Epithelial cell of proximal tubule (primary cell): ENCODE measurements at places on chromosomes 12 and 14.

GRCh38 chr12:116196226-116196625, 81.3 kb downstream of the MED13L start:
- no peak for DNase-seq

- DNase-seq = no peak
These were observed 180.6 kb downstream of the AACS start for GRCh38 chr12:125245581-125246557.

GRCh38 chr14:76498463-76498935, 122.6 kb downstream of the ESRRB start:
- no peak for DNase-seq

DNA sequence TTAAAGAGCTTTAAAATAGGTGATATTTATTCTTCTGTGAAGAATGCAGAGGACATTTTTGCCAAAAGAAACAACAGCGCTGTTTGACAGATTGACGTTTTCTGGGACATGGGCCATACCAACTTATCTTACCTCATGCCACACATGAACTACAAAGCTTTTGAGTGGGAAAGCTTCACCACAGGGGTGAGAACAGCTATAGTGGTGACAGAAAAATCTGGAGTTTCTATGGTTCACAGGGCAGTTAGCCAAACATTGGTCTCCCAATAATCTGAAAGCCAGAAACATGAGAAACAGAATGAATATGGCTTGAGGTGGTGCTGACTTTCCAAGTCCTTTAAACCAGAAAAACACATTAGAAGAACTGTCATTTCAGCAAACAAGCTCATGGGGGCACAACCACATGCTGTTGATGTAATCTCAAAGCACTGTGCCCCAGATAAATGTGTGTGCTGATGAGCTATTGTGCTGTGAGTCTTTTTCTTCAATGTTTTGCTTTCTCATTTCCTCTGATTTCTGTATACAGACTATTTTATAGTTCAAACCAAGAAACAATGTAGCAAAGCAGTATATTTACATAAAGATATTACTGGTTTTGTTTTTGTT, 905.4 kb downstream of the SLC16A7 start:
- DNase-seq = no peak

DNA sequence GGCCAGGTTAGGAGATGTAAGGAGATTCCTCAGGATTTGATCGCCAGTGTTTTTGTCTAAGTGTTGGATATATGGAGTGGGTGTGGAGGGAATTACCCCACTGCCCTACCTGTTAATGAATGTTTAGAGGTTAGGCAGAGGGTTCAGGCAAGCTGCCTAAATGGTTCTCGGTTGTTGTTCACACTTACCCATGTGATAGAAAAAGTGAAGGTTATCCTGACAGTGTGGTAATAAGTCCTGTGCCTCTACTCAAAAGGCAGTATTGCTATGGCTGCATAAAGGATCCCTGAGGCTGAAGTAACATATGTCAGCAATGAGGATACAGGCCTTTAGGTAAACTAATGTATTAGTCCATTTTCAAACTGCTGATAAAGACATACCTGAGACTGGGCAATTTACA, 112.0 kb downstream of the GPHN start:
- DNase-seq = no peak

DNA sequence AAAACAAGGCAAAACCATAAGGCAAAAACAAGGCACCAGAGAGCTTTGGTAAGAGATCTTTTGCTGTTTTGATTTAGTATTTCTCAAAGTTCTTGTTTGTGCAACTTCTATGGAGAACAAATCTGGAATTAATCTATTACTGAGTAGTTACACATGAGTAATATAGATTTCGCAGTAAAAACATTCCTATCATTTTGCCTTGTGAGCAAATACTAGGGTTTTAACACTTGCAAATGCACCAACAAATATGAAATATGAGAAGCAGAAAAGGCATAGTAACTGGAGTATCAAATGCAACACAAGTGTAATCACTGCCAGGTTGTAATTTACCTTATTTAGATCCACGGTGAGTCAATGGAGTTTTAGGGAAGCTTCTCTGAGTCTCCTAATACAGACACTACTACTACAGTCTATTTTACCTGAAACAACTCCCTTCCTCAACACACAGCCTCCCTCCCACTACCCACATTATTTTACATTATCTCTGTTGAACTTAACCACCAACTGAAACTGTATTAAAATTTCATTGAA, 324.1 kb downstream of the FLRT2 start:
- DNase-seq = no peak

- DNase-seq = no peak
These were observed 266.4 kb downstream of the NAV3 start for GRCh38 chr12:78096909-78097597.

DNA sequence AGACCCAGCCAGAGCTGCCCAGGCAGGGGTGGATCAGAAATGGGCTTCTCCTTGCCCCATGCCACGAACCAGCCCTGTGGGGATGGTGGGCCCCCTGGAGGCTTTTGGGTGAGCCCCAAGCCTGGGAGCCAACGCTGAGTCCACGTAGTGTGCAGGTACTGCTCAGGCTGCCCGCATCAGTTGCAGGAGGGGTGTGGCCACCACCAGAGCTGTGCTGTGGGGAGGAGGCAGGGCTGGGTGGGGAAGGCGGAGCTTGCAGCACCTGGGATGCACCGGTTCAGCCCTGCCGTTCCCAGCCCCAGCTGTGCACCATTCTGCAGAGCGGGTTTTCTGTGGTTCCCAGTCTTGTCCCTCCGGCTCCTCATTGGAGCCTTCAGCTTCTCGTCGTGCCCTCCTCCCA, 36.3 kb downstream of the IL31 start:
- DNase-seq = no peak

DNA sequence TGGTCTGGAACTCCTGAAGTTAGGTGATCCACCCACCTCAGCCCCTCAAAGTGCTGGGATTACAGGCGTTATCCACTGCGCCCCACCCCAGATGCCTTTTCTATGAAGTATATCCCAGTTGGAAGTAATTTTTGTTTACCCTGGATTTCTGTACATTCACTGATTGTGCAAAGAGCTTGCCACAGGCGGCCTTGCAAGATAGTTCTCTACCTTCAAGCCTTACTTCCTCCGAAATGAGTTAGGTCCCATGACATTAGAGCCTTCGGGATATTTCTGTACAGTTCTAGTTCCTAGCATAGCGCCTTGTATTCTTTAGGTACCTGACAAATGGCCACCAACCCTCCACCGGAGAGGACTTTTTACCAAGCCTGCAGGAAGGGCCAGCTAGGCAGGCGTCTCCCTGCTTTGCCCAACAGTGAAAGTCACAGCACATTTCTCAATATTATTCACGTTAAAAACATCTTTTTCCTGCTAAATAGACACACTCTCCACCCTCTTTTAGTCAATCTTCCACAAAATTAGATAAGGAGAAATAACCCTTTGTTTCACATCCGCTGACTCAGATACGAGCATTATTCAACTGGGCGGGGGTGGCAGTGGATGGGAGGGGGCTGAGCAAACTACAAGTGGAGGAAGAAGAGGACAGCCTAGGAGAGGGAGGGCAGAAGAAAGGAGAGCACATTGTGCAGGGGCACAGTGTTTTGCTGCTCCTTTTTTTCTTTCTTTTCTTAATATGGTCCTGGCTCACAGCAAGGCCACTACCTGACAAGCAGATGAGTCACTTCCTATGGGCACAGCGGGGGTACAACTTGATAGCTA, 40.0 kb upstream of the CAPRIN2 start:
- DNase-seq = no peak

DNA sequence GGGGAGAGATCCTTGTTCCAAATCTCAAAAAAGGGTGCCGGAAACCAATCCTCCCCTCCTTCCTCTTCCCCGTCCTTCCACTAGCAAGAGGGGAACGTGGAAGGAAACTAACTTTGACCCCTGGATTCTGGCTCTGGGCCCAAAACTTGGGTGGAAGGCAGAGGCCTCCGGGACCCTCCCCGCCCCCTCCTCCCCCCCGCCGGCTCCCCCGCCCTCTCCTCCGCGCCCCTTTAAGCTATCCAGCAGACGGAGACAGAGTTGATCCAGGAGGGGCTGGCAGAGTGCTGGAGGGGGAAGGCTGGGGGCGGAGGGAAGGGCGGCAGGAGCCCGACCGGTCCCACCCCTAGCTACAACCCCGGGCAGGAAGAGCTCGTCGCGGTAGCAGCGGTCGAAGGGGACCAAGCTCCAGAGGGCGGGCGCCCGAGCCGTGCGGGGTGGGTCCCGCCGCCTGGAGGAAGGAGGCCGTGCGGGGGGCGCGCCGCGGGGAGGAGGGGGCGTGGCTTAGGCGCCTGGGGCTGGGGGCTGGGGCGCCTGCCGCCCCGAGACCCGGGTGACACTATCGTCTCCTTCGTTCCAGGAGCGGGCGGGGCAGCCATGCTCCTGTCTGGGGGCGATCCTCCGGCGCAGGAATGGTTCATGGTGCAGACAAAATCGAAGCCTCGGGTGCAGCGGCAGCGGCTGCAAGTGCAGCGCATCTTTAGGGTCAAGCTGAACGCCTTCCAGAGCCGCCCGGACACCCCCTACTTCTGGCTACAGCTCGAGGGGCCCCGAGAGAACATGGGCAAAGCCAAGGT, at the start of gene NYNRIN:
TSS of gene NYNRIN (plus strand) at position 351 of the 794 bp plus-strand sequence. CDS start at position 595, 244 bp downstream.
- no peak for DNase-seq

DNA sequence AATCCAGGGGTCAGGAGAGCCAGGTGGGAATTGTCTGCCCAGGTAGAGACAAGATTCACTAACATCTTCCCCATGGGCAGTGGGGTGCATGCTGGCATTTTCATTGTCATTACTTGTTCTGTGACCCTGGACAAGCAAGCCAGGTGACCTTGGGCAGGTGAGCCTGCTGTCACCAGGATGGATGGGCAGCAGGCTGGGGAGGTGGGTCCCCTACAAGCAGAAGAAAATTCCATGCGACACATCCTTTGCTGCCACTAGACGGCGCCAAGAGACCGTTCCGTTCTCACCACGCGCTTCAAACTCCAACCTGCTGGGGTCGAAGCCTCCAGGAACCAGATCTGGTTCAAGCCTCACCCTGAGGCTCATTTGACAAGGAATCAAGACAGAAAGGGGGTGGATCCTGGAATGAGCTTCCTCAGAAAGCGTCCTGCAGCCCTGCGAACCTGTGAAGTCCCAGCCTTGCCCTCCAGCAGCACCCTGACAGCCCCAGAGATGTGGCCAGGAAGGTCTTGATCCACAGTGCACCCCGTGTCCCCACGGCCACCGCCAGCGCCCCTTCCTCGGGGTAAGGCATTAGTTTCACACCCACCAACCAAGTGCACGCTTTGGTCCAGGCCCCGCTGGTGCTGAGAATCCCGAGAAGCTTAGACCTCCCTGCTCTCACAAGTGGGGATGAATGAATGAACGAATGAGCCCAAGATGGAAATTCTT, 3.2 kb upstream of the DYNC1H1 start:
- DNase-seq = no peak

GRCh38 chr12:23687947-23688346, 261.5 kb downstream of the SOX5 start:
- no peak for DNase-seq
